ENCODE measurements at places on chromosomes 7 and 10. TPM values are rescaled to one million over a fixed set of nuclear protein-coding genes. Genes with fewer than 3 reads are reported as not detected.

- H3K27me3 ChIP-seq, result no peaks in the 10 kb centered on the region
- no peaks in the 10 kb centered on the region for H3K36me3 ChIP-seq
- H3K27ac ChIP-seq, result no peak overlapping the region
- H3K4me1 ChIP-seq, result no peaks in the 10 kb centered on the region
- DNase-seq, result no peak
- H3K4me3 ChIP-seq, result no peak overlapping the region
Measured at GRCh38 chr7:89054361-89054760, 258.8 kb upstream of the TEX47 start.

Gene CROT
- polyA plus RNA-seq, result 12.1 TPM

Gene SNX10
- polyA plus RNA-seq, result 26.4 TPM

DNA sequence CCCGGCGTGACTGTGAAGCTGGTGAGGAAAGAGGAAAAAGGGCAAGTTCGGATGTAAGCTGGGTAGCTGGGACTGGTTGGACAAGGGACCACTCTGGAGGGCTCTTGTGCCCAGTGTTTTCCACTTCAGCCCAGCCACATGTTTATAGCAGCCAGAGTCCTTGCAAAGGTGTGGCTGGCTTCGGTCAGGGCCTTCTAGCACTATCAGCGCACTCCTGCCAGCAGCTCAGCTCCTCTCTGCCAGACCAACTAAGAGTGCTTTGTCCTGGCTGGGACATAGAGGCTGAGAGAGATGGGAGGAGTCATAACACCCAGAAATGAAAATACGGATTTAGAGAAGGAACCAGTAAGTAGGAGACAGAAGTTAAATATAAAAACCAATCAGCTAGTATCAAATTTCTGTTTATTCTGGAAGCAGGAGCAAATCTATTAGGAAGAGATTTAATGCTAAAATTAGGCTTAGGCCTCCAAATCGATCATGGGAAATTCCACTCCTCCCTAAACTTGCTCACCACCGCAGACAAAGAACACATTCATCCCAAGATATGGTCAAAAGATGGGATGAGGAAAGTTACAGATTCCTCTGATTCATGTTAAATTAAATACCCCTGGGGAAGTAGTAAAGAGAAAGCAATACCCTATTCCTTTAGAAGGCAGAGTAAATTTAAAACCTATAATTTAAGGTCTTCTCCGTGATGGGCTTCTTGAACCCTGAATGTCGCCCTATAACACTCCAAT is 135.0 kb downstream of the RALA start:
- H3K4me3 ChIP-seq, result no peak overlapping the region
- H3K4me1 ChIP-seq, result no peaks in the 10 kb centered on the region
- DNase-seq, result no peak
- H3K27ac ChIP-seq, result no peak overlapping the region
- H3K27me3 ChIP-seq, result no peaks in the 10 kb centered on the region

Gene HGF
- not detected for polyA plus RNA-seq

GRCh38 chr7:143381427-143382125 is 431 bp downstream of the ZYX start:
- H3K27ac ChIP-seq, result peak overlapping the region; percentile 91
- DNase-seq, result no peak
- H3K4me3 ChIP-seq, result peak overlapping the region; percentile 34
- H3K36me3 ChIP-seq, result peaks cover 9% of the 10 kb centered on the region
- H3K27me3 ChIP-seq, result no peaks in the 10 kb centered on the region

Data from CD4-positive, alpha-beta memory T cell (primary cell).